ENCODE measurements at places on chromosomes 2 and 18.
A peak's percentile ranks its signal among the peaks of the same experiment; 100 is the strongest.

DNA sequence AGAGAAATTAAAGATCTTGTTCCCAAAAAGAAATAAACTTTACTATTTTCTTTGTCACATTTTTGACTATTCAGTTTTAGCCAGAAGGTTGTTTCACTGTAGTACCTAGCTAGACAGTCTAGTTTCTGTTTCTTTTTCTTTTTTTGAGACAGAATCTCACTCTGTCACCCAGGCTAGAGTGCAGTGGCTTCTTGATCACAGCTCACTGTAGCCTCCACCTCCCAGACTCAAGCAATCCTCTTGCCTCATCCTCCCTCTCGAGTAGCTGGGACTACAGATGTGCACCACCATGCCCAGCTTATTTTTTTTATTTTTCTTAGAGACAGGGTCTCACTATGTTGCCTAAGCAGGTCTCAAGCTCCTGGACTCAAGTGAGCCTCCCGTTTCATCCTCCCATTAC, 2.2 kb downstream of the RBM45 start:
- DNase-seq = no peak

DNA sequence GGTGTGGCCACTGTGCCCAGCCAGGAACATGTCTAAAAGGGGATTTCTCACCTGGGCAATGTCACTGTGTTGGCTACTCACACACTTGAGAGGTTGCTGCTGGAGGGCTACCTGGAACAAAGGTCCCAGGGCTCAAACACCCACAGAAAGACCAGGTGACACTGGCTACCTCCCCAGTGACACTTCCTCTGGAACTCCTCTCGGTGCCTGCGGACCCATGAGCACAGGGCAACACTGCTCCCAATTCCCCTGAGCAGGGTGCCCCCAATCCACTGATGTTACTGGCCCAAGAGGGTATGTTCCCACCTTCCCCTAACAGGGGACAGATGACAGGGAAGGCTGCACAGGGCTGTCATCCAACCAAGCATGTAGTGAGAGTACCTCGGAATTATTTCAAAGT, 5.8 kb downstream of the NPPC start:
- no peak for DNase-seq

- no peak for DNase-seq
Observed at GRCh38 chr2:232521098-232521497, 910 bp downstream of the PRSS56 start.

GRCh38 chr2:70029814-70030409, 57.4 kb upstream of the PCBP1 start:
- DNase-seq = peak; percentile 96

DNA sequence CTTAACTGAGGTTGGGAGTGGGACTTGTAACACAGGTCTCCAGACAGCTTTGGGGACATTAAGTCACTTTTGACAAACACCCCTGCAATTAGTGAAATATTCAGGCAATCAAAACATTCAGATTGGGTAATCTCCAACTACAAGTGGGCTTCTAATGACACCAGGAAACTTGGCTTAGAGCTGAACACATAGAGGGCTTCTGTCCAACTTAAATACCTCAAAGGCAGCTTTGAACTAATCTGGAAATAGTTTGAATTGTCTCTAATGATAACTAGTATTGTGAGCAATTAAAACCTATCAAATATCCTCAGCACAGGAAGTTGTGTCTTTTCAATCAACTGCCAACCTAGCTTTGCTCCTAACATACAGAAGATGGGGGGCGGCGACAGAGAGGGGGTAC, 5.1 kb upstream of the ASPRV1 start:
- no peak for DNase-seq

- DNase-seq = no peak
Observed at GRCh38 chr2:3207091-3207491, 170.5 kb downstream of the EIPR1 start.

DNA sequence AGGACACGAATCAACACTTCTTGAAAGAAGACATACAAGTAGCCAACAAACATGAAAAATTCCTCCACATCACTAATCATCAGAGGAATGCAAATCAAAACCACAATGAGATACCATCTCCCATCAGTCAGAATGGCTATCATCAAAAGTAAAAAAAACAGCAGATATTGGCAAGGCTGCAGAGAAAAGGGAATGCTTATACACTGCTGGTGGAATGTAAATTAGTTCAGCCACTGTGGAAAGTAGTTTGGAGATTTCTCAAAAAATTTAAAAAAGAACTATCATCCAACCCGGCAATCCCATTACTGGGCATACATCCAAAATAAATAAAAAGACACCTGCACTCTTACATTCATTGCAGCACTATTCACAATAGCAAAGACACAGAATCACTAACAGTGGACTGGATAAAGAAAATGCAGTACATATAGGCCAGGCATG, 78.7 kb downstream of the GRB14 start:
- DNase-seq = no peak

DNA sequence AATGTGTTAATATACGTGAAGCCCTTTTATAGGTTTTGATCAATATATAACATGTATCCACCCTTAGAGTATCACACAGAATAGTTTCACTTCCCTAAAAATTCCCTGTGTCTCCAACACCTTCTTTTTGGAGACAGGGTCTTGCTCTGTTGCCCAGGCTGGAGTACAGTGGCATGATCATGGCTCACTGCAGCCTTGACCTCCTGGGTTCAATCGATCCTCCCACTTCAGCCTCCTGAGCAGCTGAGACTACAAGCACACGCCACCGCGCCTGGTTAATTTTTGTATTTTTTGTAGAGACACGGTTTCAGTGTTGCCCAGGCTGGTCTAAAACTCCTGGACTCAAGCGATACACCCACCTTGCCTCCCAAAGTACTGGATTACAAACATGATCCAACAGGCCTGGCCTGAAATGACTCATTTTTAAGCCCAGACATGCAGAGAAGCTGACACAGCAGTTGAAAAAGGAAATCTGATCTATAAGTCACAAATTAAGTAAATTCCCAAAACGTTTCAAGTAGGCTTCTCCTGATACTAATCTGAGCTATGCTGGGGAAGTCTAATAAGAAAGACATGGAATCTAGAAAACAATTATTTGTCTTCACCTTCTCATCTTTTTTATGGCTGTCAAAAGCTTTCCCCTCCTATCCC, 2.9 kb downstream of the DUSP11 start:
- no peak for DNase-seq

GRCh38 chr2:31354837-31355236, 59.7 kb downstream of the XDH start:
- no peak for DNase-seq

- peak; percentile 17 for DNase-seq
Observed at GRCh38 chr2:12057436-12058166, 311.2 kb downstream of the LPIN1 start.

DNA sequence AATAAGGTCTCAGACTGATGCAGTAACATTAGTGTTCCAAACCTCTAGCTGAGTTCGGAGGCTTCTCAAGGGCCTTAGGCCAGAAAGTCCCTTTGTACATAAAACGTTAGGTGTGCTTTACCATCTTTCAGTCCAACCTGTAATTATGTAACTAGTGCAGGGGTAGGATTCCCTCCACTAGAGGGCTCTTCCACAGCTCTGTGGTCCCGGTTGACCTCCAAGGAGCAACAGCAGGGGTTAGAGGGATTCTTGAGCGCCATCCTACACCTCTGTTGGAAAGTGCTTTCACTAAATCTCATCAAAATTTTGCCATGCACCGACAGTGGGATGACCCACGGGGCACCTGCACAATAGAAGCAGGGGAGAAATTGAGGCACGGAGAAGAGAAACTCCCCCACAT, 155.8 kb upstream of the LRP1B start:
- DNase-seq = no peak

- no peak for DNase-seq
Observed at GRCh38 chr2:100119235-100119634, 23.2 kb downstream of the AFF3 start.

DNA sequence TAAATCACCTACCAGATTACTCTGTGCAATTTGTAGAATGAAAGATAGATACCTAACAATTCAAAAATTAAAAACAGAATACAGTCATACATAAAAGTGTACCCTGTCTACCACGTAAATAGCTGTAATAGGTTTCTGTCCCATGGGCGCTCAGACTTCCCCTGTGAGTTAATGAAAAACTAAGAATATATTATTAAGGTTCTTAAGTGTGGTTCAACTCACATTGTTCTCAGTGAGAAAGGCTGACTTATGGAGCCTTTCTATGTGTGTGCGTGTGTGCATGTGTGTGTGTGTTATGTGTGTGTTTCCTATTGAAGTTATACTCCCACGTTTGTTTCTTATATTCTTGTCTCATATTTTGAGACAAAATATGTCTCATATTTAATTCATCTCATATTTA, 114.6 kb upstream of the CD302 start:
- no peak for DNase-seq

GRCh38 chr2:135074216-135074615, 22.1 kb downstream of the RAB3GAP1 start:
- DNase-seq = no peak

DNA sequence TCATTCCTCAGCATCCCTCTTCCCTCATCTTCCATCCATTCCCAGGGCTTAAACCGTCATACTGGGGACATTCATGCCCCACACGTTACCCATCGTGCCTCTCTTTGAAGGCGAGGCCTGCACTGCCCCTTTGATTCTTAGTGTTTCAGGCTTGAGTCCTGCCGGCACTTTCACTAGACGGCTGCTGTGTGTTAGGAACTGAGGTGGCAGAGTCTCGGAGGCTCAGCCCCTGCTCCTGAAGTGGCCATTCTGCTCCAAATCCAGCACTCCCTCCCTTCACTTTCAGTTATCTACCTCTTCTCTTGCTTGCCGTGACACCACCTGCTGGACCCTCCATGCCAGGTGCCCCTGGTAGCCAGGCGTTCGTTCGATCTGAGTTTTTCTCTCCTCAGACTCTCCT, 43.0 kb downstream of the GRHL1 start:
- no peak for DNase-seq
